H1 (cell line): ENCODE measurements at places on chromosomes 3 and 15. TPM values are rescaled to one million over a fixed set of nuclear protein-coding genes. Genes with fewer than 3 reads are reported as not detected.

ATP10A gene
- total RNA-seq: 2.8 and 3.4 TPM in 2 replicates

MKRN3 gene
- not detected in 2 replicates for total RNA-seq

BNC1 gene
- 0.67 and 0.99 TPM in 2 replicates for total RNA-seq

STARD5 gene
- total RNA-seq: 5.5 and 5.8 TPM in 2 replicates

DNA sequence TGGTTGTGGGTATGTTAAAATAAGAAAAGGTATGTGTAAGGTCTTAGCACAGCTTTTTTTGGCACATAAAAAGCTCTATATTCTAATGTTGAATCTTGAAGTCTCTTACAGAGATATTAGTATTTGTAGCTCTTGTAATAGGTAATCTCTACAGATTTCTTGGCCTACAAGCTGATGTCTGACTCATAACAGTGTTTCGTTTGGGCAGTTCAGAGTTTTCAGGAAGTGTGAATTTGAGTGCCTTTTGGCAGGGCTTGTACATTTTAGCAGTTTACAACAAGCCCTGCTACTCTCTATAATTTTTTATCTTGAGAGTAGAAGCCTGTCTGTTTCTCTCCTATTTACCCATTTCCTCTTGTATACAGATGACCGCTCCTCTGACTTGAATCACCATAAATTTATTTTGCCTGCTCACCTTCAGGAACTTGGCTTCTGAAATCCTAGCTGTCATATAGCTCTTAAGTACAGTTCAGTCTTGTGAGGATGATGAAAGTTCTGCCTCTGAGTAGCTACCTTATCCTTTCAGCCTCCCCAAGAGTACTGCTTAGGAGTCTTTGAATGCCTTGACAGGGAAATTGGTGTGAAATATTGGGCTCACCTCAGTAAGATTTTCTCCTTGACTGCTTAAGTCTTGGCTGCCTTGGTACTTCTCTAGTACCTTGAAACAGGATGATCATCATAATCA is 419.9 kb upstream of the RARB start:
- no peaks in the 10 kb centered on the region for H3K27me3 ChIP-seq
- no peak overlapping the region for H3K4me3 ChIP-seq
- H3K27ac ChIP-seq: no peak overlapping the region
- DNase-seq: no peak

DNA sequence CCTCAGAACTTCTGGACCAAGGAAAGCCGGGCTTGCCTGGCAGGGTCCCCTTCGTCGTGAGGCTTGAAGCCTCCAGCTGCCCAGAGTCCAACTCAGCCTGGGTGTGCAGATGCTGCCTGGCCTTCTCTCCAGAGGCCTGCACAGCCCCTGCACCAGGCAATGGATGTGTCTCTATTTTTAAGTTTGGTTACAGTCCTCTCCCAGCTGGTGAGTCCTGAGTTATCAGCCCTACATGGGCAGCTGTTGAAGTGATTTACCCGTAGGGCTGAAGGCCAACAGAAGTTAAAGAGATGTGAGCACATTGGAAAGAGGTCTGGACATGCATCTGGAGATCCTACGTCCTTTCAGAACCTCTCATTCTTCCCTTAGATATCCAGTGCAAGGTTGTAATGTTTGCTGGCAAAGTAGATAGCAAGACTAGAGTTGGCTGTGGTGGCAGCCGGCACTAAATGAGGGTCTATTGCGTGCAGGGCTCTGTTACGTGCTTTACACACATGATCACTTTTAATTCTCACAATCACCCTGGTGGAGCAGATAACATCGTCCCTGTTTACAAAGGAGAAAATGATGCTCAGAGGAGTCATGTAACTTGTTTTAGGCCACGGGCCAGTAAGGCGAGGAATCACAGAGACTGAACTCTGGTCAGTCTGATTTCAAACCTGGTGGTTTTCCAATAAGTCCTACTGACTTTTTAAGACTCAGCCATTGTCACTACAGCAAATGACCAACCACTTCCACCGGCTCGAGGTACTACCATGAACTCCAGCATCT is 9.9 kb downstream of the FYCO1 start:
- peaks cover 4% of the 10 kb centered on the region; the same call in 1 of the 2 replicates for H3K4me1 ChIP-seq
- DNase-seq: no peak
- H3K27me3 ChIP-seq: no peaks in the 10 kb centered on the region
- H3K27ac ChIP-seq: no peak overlapping the region

DNA sequence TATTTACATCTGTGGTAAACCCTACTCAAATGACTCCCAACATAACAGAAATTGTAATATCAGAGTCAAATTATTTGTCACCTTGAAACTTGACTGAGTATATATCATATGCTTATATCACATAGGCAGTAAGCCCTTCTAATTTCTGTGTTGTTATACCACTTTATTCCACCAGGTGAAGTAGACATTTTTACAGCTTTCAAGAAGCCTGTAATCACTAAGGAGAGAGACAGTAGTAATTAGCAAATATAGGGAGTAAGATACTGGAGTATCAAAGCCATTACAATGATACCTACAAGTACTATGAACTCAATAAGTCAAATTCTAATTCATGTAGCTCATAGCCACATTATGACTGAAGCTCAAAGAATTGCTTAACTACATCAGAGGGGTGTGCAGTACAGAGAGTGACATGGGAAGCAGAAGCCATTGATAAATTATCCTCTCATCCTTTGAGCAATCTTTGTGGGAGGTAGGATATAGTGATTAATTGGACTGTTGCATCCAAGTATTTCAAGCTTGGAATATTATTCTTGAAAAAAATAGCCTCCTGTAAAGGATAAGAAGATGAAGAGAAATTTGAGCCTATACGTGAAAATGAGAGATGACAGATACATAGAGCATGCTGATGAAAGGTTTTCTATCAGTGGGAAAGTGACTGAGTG is 1005.9 kb downstream of the ZPLD1 start:
- H3K4me1 ChIP-seq: no peaks in the 10 kb centered on the region
- H3K36me3 ChIP-seq: no peaks in the 10 kb centered on the region
- no peaks in the 10 kb centered on the region for H3K27me3 ChIP-seq
- no peak overlapping the region for H3K4me3 ChIP-seq

DNA sequence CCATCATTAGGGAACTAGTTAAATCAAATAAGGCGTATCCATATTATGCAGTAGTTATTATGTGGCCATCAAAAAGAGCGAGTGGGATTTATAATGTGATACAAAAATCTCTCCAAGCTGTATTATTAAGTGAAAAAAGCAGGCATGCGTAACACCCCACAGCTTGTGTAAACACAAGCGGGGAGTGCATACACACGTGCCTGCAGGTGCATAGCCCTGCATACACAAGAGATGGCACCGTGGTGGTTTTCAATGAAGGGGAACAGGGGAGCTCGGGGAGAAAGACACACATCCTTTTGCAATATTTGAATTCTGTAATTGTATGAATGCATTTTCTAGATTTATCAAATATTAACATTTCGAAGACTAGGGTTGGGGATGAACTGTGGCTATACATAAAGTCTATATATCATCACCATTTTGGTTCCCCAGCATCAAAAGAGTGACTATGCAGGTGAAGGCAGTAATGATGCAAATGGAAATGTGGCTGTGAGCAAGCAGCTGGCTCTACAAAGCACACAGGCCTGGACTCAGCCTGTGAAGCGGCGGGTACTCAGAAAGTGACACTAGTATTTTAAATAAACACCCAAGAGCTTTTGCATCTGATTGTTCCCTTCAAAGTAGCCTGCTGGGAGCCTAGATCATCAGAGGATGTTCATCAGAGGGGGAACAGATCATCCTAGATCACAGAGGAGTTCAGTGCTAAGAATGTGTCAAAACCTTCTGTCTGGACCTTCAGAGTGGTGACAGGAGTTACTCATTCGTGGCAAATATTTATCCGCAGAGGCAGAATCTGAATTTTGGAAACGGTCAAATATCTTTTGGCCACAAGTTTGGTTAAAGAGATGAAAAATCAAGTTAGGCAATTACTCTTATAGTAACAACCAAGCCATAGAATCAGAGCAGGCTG is 9.4 kb upstream of the KIF7 start:
- DNase-seq: no peak
- no peaks in the 10 kb centered on the region for H3K36me3 ChIP-seq
- no peak overlapping the region; the same call in 1 of the 2 replicates for H3K4me3 ChIP-seq
- peaks cover 7% of the 10 kb centered on the region for H3K27me3 ChIP-seq

- no peaks in the 10 kb centered on the region for H3K4me1 ChIP-seq
- H3K27ac ChIP-seq: no peak overlapping the region
- H3K36me3 ChIP-seq: no peaks in the 10 kb centered on the region
- no peak overlapping the region for H3K4me3 ChIP-seq
- DNase-seq: no peak
Measured at GRCh38 chr3:62525281-62525680, 151.9 kb upstream of the FEZF2 start.

- H3K4me3 ChIP-seq: no peak overlapping the region
- H3K4me1 ChIP-seq: peaks cover 4% of the 10 kb centered on the region; the same call in 1 of the 2 replicates
- H3K27me3 ChIP-seq: no peaks in the 10 kb centered on the region
- peaks cover 9% of the 10 kb centered on the region for H3K36me3 ChIP-seq
Measured at GRCh38 chr3:53883008-53883407, 1.1 kb upstream of the ACTR8 start.

- no peaks in the 10 kb centered on the region for H3K27me3 ChIP-seq
- no peak for DNase-seq
- no peaks in the 10 kb centered on the region for H3K36me3 ChIP-seq
- H3K4me1 ChIP-seq: no peaks in the 10 kb centered on the region
Measured at GRCh38 chr15:71566226-71566625, 244.1 kb upstream of the NR2E3 start.
